GDM1 (cell line): ENCODE measurements at places on chromosomes 7 and 10.

- DNase-seq, result no peak
Measured at GRCh38 chr7:98810153-98810802, 59.5 kb downstream of the TMEM130 start.

DNA sequence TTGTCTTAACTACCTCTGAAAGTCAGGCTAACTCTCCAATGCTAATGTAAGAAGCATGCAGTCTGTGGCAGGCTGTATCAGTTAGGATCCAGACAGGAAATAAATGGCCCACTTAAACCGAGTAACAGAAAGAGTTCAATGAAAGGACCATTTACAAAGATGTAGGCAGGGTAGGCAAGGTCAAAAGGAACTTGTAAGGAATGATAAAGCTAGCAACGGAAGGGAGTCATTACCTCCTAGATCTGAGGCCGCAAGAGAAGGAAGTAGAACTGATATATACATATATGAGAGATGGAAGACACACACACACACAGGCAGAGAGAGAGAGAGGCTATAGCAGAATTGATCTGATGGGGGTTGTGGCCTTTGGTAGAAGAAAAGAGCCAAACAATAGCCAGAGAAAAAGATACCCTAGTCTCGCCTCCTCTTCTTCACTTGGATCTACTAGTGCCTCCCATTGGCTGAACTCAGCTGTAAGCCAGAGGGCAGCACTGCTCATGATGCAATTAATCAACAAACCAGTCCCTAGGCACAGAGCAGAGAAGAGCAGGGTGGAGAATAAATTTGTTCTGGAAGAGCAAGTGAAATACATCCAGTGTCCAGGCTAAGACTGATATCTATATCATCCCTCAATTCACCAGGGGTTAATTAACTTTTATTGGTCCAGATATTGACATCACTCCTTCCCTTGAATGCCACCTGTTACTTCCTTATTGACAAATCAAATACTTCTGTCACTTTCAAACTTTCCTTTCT lies 91.2 kb downstream of the LSMEM1 start:
- no peak for DNase-seq

GRCh38 chr7:40726559-40726958 lies 591.8 kb downstream of the SUGCT start:
- no peak for DNase-seq

DNA sequence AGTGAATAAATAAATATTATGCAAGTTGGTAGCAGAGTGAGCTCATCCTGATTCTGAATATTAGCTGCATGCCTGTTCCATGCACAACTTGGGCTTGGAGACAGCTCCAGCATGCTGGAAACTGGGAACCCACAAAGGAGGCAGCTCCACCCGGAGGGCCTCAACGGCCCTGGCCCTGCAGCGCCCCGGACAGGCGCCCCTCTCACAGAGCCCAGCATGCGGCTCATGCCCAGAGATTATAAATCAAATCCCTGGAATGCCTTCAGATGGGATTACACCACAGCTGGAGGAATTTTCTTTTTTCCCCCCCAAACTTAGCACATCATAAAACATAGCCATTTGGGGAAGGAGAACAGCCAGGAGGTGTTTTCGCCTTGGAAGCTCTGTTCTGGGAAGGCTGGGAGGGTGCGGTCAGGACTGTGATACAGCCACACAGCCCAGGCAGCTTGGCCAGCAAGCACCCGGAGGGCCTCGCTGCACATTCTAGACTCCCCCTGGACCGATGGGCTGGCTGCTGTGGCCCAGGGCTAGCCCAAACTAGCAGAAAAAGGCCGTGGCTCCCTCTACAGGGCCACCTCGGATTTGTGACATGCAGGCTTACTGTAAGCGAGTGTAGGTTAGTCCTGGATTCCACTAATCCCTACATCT lies 102.4 kb downstream of the PTPN20 start:
- DNase-seq, result no peak
